ENCODE measurements at places on chromosomes 2 and 18. TPM values are rescaled to one million over a fixed set of nuclear protein-coding genes. Genes with fewer than 3 reads are reported as not detected.

Gene DUSP11
- total RNA-seq: 30.2 TPM

Gene COPS9
- total RNA-seq: 155 TPM

Gene RAB6C
- total RNA-seq: not detected

Gene ELOA2
- not detected for total RNA-seq

Gene SLC30A3
- total RNA-seq: 0.22 TPM

Gene AAMP
- total RNA-seq: 94.6 TPM

Gene KIF1A
- total RNA-seq: 7.7 TPM

Gene UGT1A4
- not detected for total RNA-seq

Gene GALR1
- not detected for total RNA-seq

Gene RRM2
- 424 TPM for total RNA-seq

Gene CEBPZOS
- 37.3 TPM for total RNA-seq

Gene C2orf81
- 6.2 TPM for total RNA-seq

Gene NXPH2
- not detected for total RNA-seq

Gene SLC5A7
- not detected for total RNA-seq

Gene TGFA
- 0.06 TPM for total RNA-seq

Gene MTA3
- total RNA-seq: 32.0 TPM

Gene NRBP1
- 57.0 TPM for total RNA-seq

Gene EMILIN1
- total RNA-seq: 0.62 TPM

Gene SLC9A2
- not detected for total RNA-seq

Gene ASAP2
- 0.04 TPM for total RNA-seq

Gene WDR35
- 10.2 TPM for total RNA-seq

Gene PPP1R1C
- total RNA-seq: not detected

Gene UGT1A3
- total RNA-seq: not detected

Gene CD8A
- total RNA-seq: 357 TPM

Gene SEMA4F
- 3.9 TPM for total RNA-seq

Gene MBP
- total RNA-seq: 41.2 TPM

Gene GNLY
- 1.5 TPM for total RNA-seq

Gene RIT2
- not detected for total RNA-seq

Gene TLX2
- total RNA-seq: not detected

Gene DLX1
- total RNA-seq: 0.10 TPM

Gene CDCA7
- total RNA-seq: 79.3 TPM

Gene NIFK
- 202 TPM for total RNA-seq

Gene CCNT2
- total RNA-seq: 28.3 TPM

Gene KIF3C
- total RNA-seq: 4.1 TPM

Gene TMEM198
- 3.5 TPM for total RNA-seq

Gene RFX8
- total RNA-seq: not detected

Gene UBXN4
- 70.6 TPM for total RNA-seq

Gene RELCH
- 13.5 TPM for total RNA-seq

Gene HES6
- total RNA-seq: 3.5 TPM

Gene FNDC4
- total RNA-seq: not detected

Gene SIGLEC15
- total RNA-seq: not detected

Gene EHD3
- total RNA-seq: 1.2 TPM

Gene TSPYL6
- not detected for total RNA-seq

Gene DCDC2C
- not detected for total RNA-seq

Gene NMUR1
- total RNA-seq: not detected

Gene ACMSD
- total RNA-seq: not detected

Gene GPR155
- total RNA-seq: 9.4 TPM

Gene DOK6
- total RNA-seq: not detected

Gene BOLL
- not detected for total RNA-seq

Gene VIT
- not detected for total RNA-seq

Gene TMEM37
- not detected for total RNA-seq

Gene DSG1
- not detected for total RNA-seq

Gene MCFD2
- 41.2 TPM for total RNA-seq
